ENCODE measurements at places on chromosomes 7 and 10. TPM values are rescaled to one million over a fixed set of nuclear protein-coding genes. Genes with fewer than 3 reads are reported as not detected.
A peak's percentile ranks its signal among the peaks of the same experiment; 100 is the strongest.

Gene LEP
- total RNA-seq: not detected

DNA sequence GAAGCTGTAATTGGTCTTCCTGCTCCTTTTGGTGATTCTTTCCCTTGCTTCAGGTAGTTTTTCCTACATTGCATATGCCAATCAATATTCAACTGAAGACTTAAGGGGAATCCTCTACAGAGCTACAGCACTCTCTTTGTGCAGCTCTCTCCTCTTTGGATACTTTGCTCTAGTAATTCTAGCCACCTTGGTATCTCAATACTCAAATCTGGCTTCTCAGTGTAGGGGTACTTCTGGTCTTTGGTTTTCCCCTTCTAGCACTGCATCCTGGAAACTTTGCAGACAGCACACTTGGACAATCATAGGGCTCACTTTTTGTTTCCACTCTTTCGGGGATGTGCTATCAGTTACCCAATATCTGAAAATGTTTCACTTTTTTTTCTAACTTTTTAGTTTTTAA is 9.9 kb downstream of the PHTF2 start:
- DNase-seq: no peak

- DNase-seq: peak; percentile 62
Observed at GRCh38 chr10:101228153-101228965, 904 bp downstream of the LBX1 start.

- no peak for DNase-seq
Observed at GRCh38 chr7:25765110-25765655, 386.8 kb upstream of the NFE2L3 start.

DNA sequence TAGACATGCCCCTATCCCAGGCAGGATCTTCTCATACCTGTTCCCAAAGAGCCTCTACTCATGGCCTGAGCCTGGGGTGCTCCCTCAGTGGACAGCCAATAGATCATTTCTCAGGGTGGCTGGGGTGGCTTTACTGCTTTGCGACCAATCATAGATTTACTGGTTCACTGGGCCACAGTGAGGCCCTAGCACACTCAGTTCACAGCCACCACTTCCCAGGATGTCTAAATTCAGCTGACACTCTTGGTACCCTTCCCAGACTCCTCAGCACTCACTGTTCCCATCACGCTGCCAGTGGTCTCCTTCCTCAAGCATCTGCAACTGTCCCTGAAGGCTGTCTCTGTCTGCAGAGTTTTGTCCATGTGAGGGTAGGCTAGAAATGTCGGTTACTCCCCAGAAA is 50.6 kb downstream of the ARHGAP22 start:
- DNase-seq: no peak

Gene FGFBP3
- total RNA-seq: 73.9 TPM

Gene IFIT3
- 0.43 TPM for total RNA-seq

Gene REEP3
- 29.5 TPM for total RNA-seq

- DNase-seq: no peak
Observed at GRCh38 chr7:152050547-152050971, 25.1 kb downstream of the GALNT11 start.

DNA sequence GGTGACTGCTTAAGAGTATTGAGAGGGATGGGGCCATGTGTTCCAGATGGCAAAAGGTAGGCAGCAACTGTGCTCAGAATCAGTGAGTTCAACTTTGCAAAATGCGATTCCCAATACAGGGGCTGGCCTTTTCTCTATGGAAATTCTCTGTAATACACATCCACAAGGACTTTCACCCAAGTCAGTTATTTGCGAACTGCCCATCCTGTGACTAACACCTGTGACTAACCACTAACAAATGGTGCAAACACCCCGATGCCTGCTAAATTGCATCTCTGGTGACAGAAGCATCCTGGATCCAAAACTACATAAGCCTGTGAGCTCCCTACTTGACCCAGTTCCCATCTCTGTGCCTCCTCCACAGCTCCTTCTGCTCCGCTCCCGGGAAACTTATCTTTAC is 9.0 kb upstream of the CUZD1 start:
- DNase-seq: no peak

DNA sequence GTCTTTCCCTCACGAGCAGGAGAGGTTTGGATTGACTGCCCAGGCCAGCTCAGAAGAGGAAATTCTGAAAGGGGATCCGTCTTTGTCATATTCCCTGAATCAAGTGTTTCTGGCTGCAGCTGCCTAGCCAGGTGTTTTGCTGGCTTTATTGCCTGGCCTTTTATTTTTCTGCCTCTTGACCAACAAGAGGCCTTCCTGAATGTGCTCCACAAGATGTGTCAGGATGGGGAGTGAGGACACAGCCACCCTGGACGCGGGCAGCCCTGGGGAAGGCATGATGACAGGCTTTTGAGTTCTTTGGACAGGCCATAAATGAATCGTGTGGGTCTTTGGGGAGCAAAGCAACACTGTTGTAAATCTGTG is 163.6 kb downstream of the CAMK1D start:
- DNase-seq: no peak

GRCh38 chr7:51140199-51141164 is 176.1 kb downstream of the COBL start:
- no peak for DNase-seq

Gene HABP2
- not detected for total RNA-seq

DNA sequence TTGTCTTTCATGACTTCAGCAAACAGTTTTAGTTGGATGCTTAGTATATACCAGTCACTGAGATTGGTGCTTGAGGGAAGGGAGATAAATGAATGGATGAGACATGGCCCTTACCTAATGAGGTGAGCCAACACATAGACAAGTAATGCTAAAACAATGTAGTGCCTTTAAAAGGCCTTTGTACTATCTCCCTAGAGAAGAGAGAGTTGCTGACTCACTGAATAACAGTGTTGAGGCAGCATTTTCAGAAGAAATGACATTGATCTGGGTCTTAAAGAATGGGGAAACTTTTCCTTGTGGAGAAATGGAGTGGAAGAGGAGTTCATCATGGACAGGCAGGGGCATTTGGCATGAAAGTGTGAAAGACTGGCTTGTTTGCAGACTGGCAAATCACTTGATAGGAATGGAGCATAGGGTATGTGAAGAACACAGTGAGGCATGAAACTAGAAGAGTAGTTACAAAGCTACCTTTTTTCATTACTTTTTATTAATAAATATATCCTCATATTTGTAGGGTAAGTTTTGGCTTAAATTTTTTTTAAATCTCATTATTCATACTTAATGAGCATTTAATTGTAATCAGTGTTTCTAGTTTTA is 91.2 kb downstream of the KAT6B start:
- no peak for DNase-seq

Gene TRIM50
- total RNA-seq: not detected

Gene IDI2
- not detected for total RNA-seq

Gene ADCYAP1R1
- 10.6 TPM for total RNA-seq

DNA sequence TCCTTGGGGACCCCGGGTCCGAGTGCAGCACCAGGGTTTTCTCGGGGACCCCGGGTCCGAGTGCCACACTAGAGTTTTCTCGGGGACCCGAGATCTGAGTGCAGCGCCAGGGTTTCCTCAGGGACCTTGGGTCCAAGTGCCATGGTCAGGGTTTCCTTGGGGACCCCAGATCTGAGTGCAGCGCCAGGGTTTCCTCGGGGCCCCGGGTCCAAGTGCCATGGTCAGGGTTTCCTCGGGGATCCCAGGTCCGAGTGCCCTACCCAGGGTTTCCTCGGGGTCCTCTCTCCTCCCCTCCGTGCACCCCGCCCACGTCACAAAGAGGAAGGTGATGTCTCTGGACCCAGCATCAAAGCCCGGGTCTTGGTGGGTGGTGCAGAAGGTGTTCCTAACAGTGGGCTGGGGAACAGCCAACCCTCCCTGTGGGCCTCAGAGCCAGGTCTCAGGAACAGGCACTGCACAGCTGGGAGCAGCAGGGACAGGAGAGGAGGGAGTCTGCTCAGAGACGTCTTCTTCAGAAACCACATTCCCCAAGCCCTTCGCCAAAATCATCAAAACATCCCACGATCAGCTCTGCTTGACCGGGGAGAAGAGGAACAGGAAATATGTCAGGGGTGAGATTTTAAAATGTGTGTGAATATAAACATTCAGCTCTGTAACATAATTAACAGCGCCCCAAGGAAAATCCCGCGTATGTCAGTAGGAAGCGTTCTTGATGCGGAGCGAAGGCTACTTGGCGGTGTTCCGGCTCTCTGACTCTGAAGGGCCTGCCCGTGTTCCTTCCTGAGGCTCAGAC is 540.7 kb downstream of the DNAJB6 start:
- DNase-seq: no peak

- no peak for DNase-seq
Observed at GRCh38 chr10:11135709-11136108, 118.0 kb downstream of the CELF2 start.

- DNase-seq: peak; percentile 37
Observed at GRCh38 chr10:15369256-15370211, 1.6 kb downstream of the FAM171A1 start.

- no peak for DNase-seq
Observed at GRCh38 chr10:17989908-17990767, 38.4 kb downstream of the SLC39A12 start.

Gene FRA10AC1
- total RNA-seq: 51.5 TPM

- DNase-seq: peak; percentile 56
Observed at GRCh38 chr10:23694921-23695824, 256.3 kb downstream of the OTUD1 start.

DNA sequence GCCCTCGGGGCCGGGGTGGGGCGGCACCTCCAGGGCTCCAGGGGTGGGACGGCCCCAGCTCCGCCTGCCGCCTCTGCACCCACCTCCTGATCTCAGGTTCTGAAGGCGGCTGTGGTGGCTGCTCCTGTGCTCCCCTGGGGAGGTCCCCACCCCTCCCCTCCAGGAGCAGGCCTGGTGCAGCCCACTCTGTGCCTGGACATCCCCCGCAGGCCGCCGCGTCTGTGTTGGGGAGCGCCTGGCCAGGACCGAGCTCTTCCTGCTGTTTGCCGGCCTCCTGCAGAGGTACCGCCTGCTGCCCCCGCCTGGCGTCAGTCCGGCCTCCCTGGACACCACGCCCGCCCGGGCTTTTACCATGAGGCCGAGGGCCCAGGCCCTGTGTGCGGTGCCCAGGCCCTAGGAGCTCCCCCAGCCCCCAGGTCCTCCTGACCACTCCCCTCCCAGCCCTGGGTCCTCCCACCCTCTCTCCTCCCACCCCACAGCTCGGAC is 5.5 kb downstream of the CYP2W1 start:
- DNase-seq: no peak
